ENCODE measurements at places on chromosomes 16 and 17.

GRCh38 chr16:81251871-81252270 lies 13.4 kb downstream of the BCO1 start:
- no peak for DNase-seq

DNA sequence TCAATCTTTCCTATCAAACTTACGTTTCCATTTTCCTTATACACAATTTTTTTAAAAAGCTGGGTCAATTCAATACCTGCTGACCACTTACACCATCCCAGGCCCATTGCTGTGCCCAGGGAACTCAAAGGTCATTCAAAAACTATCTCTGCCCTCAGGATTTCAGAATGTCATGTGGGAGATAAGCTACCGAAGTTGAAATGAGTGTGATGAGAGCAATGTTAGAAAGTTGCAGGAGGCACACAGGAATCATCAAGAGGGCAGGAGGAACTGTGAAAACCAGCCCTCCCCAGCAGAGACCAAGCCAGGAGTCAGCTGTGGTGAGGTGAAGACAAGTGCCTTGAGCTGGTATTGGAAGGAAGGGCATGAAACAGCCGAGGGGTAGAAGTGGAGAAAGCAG lies 195.9 kb downstream of the HS3ST3A1 start:
- no peak for DNase-seq

GRCh38 chr17:3002538-3003295 lies 60.7 kb downstream of the OR1D5 start:
- DNase-seq, result no peak

DNA sequence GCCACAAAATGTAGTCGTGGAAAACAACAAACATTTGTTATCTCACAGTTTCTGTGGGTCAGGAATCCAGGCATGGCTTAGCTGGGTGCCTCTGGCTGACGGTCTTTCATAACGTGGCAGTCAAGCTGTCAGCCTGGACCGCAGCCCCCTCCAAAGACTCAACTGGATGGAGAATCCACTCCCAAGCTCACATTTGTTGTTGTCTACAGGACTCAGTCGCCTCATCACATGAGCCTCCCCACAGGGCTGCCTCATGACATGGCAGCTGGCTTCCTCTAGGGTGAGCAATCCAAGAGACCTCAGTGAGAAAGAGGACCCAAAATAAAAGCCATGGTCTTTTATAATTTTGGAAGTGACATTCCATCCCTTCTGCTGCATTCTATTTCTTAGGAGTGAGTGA lies 34.7 kb upstream of the AKAP1 start:
- DNase-seq, result no peak

GRCh38 chr16:87838643-87839541 lies 30.4 kb downstream of the SLC7A5 start:
- DNase-seq, result no peak

DNA sequence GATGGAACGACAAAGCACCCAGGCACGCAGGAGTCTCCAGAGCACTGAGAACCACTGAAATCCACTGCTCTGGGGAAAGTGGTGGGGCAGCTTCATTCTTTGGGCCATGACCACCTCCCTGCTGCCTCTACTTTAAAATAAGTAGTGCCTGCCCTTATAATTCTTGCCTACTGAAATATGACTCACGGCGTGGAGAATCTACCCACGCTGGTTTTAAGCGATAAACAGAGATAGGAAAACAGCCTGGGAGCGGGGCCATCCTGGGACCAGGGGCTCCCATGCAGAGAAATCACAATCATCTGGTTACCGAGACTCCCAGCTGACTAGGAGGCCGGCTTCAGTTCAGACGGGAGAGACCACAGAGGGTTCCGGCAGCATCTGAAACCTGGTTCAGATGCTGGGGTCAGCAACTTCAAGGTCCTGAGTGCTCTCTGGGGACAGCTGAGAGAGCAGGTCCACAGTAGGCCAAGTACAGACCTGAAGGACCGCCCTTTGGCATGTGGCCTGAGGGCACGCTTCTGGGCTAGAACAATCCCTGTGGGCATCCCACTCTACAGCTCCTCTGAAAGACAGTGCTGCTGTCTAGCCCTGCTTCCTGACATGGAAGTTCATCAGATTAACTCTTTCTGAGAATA lies 8.6 kb upstream of the DHRS13 start:
- DNase-seq, result no peak

- DNase-seq, result no peak
Measured at GRCh38 chr17:57391076-57391825, 134.9 kb downstream of the MSI2 start.

DNA sequence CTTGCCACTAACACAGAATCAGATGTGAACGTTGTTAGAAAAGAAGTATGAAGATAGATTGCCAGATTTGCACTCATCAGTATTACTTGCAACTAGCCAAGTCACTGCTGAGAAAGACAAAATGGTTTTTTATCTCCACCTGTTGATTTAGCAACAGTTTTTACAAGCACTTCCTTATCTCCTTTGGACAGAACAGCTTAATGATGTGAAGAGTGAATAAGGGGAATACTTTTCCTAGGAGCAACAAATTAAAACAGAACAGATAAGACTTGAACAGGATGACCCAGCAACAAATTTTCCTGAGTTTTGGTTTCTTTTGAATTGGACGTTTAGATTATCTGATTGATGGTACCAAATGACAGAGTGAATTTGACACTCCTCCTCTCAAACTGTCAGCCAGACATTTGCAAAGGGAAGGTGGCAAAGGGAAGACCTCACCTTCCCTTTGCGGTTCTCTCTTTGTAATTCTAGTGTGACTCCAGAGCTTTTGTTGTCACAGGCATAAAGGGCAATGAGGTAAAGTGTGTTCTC lies 130.6 kb downstream of the NLK start:
- DNase-seq, result no peak

DNA sequence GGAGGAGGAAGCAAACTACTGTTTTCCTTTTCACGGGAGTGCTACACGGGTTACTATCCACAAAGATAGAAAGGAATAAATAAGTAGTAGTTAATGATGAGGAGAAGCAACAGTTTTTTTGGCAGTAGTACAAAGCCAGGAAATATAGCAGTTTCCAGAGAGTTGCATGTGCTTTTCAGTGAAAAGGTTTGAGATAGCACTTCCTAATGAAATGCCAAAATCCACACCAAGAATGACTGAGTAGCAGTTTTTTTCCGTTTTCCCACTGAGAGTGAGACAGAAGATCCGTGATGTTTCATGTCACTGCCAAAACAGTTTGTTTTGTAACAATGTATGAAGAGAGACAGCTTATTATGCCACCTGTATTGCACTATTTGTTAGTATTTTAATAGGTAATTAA lies 129.1 kb downstream of the STX8 start:
- no peak for DNase-seq

GRCh38 chr16:66512272-66513110 lies 37.4 kb downstream of the TK2 start:
- DNase-seq, result peak; percentile 50

GRCh38 chr17:74768763-74769114 lies 7.4 kb downstream of the NAT9 start:
- no peak for DNase-seq

- peak; percentile 86 for DNase-seq
Measured at GRCh38 chr16:3182608-3183444, 5.2 kb upstream of the OR1F1 start.

- no peak for DNase-seq
Measured at GRCh38 chr16:12203780-12204351, 227.3 kb downstream of the SNX29 start.

- DNase-seq, result no peak
Measured at GRCh38 chr17:42675348-42675964, 1.3 kb downstream of the PLEKHH3 start.

DNA sequence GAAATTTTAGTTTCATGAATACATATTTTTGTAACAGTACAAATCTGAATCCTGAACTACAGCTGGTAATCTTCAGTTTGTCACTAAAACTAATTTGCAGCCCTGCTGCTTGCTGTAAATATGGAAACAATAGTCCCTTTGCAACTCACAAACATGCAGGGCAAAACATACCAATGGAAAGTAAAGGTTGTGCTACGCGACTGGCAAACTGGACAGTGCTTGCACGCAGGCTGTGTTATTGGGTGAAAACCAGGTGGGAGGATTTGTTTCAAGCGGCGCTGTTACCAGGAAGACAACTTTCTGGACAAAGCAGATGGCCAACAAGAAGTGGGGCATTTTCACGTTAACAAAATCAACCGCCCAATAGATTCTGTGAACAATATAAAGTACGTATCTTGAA lies 93.5 kb downstream of the CDYL2 start:
- no peak for DNase-seq

DNA sequence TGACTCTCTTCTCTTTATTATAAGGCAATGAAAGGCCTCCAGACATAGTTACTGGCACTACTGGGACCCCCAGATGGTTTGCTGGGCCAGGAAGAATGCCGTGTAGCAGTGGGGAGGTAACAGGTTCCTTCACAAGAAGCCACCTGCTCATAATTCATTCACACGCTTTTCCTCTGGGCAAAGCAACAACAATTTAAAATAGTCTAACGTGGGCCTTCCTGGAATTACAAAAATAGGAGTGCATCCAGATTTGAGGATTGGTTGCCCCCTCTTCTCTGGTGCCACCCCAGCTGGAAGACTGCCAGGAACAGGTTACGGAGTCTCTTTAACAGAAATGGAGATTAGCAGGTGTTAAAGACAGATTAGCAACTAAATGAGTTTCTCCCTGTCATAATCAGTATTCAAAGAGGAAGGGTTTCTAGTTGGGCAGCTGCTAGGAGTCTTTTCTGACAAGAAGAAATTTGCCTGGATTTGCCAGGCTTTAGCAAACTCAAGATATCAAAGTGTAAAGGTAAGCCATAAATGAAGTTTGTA lies 409.6 kb downstream of the NPIPA8 start:
- DNase-seq, result no peak

GRCh38 chr16:66873685-66874055 lies 6.6 kb upstream of the PDP2 start:
- DNase-seq, result no peak

DNA sequence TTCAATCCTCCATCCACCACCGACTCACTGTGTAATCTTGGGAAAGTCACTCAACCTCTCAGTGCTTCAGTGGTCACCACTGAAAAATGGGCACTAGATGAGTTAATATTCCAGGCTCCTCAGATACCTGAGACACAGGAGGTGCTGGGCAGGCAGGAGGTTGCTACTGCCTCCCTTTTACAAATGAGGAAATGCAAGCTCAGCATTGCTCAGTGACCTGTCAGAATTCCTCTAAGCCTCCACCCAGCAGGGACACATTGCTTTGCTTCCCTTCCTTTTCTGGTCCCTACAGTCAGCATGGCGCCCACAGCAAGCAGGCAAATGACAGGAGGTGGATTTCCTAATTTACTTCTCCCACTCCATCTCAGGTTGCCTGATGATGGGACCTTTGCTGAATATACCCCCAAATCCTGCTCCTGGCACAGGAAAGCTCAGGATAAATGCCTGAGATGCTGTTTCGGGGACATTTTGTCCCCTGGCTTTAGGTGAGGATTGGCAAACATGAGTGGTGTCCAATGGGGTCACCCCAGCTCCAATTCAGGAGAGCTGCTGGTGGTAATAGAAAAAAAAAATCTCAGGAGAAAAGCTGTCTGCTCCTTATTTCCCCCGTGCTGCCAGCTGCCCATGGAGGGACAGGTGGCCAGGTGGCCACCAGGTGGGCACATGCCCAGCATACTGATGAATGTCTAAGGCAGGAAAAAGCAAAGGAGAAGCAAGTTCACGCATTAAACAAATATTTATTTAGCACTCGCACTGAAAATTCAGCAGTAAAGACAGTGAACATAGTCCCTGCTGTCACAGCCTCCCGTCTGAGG lies 5.0 kb upstream of the KRT13 start:
- no peak for DNase-seq

GRCh38 chr16:67075331-67075730 lies 34.4 kb upstream of the PHAF1 start:
- DNase-seq, result no peak

DNA sequence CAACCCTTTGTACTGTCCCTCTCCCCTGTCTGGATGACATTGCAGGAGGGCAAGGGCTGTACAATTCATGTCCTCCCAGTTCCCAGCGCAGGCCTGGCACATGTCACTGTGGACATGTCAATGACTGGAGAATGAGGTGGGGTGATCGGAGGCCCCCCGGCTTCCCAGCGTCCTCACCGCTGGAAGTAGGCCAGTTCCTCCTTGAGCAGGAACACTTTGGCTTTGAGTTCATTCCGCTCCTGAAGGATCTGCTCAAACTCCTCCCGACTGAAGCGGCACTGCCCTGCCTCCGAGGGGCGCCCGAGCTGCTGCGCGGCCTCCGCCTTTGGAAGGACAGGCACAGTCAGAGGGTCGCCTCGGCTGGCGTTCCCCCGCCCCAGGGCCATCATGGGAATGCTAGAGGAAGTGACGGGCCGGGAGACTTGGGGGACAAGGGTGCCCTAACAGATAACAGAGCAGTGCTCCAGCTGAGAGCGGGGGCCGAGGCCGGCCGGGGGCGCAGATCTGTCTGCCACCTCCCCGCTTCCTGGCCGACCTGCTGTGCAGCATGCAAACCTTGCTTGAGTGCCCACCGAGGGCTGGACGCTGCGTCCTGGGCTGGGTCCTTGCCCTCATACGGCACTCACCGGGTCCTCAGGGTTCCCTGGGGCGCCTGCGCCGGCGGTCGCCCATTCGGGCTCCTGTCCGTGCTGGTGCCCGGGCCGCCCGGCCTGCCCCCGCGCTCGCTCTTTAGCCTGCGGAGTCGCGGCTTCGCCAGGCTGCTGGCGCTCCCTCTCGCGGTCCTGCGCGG lies 1.3 kb downstream of the RILP start:
- DNase-seq, result no peak

- DNase-seq, result no peak
Measured at GRCh38 chr16:19822533-19822932, 62.1 kb downstream of the GPRC5B start.

DNA sequence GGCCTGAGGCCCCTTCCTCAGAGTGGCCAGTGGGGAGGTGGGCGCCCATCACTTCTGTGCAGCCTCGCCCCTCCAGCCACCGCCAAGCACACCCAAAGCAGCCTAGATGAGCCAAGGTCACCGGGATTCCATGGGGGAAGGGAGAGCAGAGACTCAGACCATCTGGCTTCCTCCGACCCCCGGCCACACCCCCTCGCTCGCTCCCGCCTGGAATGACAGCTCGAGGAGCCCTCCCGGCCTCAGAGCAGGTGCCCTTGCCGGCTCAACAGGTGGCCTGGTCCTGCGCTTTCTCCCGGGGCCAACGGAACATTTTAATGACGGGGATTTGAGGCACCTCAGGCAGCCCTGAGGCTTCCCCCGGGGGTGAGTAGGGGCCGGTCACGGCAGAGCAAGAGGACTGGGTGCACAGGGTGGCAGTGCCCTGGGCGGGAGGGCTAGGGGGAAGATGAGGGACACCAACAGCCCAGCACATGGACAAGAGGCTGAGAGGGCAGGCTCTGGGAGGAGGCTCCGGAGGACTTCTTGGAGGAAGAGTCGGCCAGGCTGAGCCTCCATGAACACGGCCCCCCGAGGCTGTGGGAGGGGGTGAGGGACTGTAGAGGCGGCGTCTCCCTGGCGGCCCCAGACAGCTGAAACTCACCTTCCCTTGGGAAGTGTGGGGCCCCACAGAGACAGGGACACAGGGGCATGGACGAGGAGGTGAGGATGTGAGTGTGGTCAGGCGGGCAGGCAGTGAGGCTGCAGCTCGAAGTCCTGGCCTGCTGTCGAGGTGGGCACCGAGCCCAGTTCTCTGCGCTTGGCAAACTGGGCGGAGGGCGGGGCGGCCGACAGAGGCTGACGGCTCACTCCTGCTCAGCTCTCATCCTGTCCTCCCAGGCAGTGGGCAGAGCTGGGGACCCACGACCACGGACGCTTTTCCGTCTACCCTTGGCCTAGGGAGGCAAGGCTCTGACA lies 12.5 kb upstream of the C1QTNF8 start:
- peak; percentile 76 for DNase-seq

GRCh38 chr17:66302761-66303626 lies 581 bp downstream of the PRKCA start:
- peak; percentile 69 for DNase-seq
